ENCODE measurements at places on chromosomes 12 and 14. TPM values are rescaled to one million over a fixed set of nuclear protein-coding genes. Genes with fewer than 3 reads are reported as not detected.

DNA sequence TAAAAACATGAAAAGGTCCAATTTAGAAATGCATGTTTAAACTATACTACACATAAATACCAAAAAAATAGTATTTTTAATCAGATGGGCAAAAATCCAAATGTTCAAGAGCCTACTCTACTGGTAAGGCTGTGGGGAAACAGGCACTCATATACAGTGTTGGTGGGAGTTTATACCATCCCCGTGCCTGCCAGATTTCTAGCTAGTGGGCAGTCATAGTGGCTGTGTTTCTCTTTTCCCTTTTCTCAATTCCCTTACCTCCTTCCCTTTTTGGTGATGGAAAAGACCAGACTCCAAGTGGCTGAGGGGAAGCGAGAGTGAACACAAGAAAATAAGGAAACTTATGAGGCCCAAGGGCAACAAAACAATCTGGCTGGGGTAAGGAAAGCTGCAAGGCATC, 14.7 kb downstream of the ZNF641 start:
- no peak overlapping the region for H3K4me3 ChIP-seq
- H3K36me3 ChIP-seq: peaks cover 4% of the 10 kb centered on the region
- H3K27me3 ChIP-seq: peaks cover 2% of the 10 kb centered on the region
- H3K27ac ChIP-seq: no peak overlapping the region
- DNase-seq: no peak

DNA sequence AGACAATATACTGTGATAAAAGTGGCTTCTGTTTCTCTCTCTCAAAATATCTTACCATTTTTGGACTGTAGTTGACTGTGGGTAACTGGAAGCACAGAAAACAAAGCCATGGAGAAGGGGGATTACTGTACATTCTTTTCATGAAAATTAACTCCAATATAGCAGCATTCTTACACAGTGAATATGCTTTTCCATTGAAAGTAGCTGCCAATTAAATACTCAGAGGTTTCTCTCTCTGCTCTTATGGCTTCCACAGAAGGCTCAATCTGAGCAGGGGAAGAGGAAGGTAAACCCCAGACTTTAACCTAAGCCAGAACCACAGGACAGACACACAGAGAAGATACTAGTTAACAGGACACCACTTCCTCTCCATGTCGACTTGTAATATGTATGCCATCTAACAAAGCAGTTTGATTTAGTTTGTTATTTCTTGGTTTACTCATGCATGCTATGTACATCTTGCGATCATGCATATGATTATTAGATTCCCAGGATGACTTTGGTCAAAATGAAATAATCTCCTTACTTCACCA, 150.2 kb downstream of the SSPN start:
- H3K4me1 ChIP-seq: peaks cover 4% of the 10 kb centered on the region
- DNase-seq: no peak
- H3K27ac ChIP-seq: no peak overlapping the region
- H3K27me3 ChIP-seq: no peaks in the 10 kb centered on the region
- H3K36me3 ChIP-seq: no peaks in the 10 kb centered on the region

GRCh38 chr14:61706096-61706690, 10.9 kb downstream of the HIF1A start:
- H3K27me3 ChIP-seq: no peaks in the 10 kb centered on the region
- no peak overlapping the region for H3K4me3 ChIP-seq
- peaks cover 7% of the 10 kb centered on the region for H3K36me3 ChIP-seq
- H3K4me1 ChIP-seq: peaks cover 9% of the 10 kb centered on the region
- no peak for DNase-seq
- no peak overlapping the region for H3K27ac ChIP-seq

- no peak overlapping the region for H3K27ac ChIP-seq
- no peak overlapping the region for H3K4me3 ChIP-seq
- H3K27me3 ChIP-seq: peaks cover 15% of the 10 kb centered on the region
- no peaks in the 10 kb centered on the region for H3K36me3 ChIP-seq
- H3K4me1 ChIP-seq: peaks cover 3% of the 10 kb centered on the region
Observed at GRCh38 chr14:33954016-33954598, 3.2 kb upstream of the EGLN3 start.

- no peak overlapping the region for H3K27ac ChIP-seq
- no peaks in the 10 kb centered on the region for H3K4me1 ChIP-seq
- peaks cover 38% of the 10 kb centered on the region for H3K27me3 ChIP-seq
- DNase-seq: no peak
Observed at GRCh38 chr12:221736-222135, 7.8 kb upstream of the SLC6A12 start.

- H3K36me3 ChIP-seq: no peaks in the 10 kb centered on the region
- peaks cover 45% of the 10 kb centered on the region for H3K27me3 ChIP-seq
- no peak overlapping the region for H3K27ac ChIP-seq
- DNase-seq: no peak
Observed at GRCh38 chr12:13193505-13194231, 2.9 kb upstream of the EMP1 start.

- H3K27ac ChIP-seq: no peak overlapping the region
- no peaks in the 10 kb centered on the region for H3K4me1 ChIP-seq
- H3K4me3 ChIP-seq: no peak overlapping the region
- DNase-seq: no peak
- H3K36me3 ChIP-seq: no peaks in the 10 kb centered on the region
- H3K27me3 ChIP-seq: peaks cover 54% of the 10 kb centered on the region
Observed at GRCh38 chr14:78083837-78084236, 86.3 kb upstream of the NRXN3 start.

DNA sequence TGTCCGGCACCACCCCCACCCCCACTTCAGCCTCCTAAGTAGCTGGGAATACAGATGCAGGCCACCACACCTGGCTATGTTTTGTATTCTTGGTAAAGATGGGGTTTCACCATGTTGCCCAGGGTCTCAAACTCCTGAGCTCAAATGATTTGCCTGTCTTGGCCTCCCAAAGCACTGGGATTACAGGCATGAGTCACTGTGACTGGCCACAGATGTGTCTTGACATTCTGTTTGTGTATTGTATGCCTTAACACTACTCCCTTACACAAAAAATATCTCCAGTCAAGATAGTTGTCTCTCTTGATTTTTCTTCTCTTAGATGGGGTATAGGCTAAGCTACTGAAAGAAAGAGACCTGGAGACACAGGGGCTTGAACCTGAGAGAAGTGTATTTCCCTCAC, 17.6 kb downstream of the CLEC14A start:
- H3K27ac ChIP-seq: no peak overlapping the region
- H3K27me3 ChIP-seq: peaks cover 4% of the 10 kb centered on the region
- DNase-seq: no peak
- no peak overlapping the region for H3K4me3 ChIP-seq
- H3K36me3 ChIP-seq: no peaks in the 10 kb centered on the region

DNA sequence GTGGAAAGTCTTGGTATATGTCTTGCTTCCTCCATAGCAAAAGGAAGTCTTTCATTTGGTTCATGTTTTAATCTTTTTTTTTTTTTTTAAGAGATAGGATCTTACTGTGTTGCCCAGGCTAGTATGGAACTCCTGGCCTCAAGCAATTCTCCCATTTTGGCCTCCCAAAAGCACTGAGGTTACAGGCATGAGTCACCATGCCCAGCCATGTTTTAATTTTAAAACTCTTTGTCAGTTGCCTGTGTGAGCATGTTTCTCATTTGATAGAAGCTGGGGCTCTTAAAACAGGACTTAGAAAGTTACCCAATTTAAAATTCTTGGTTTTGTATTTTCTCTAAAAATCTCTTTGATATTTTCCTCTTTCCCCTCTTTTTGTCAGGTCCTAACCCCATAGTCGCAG, 45.0 kb upstream of the REP15 start:
- no peak for DNase-seq
- H3K27ac ChIP-seq: no peak overlapping the region
- no peaks in the 10 kb centered on the region for H3K27me3 ChIP-seq
- H3K4me1 ChIP-seq: no peaks in the 10 kb centered on the region

The TAS2R19 gene
- 8.5 TPM for total RNA-seq

The NCOR2 gene
- total RNA-seq: 251 TPM

The KLRC2 gene
- total RNA-seq: not detected

Measured in progenitor cell of endocrine pancreas (in vitro differentiated cells).